Activated CD4-positive, alpha-beta T cell treated with anti-CD3 and anti-CD28 coated beads for 1 hour (primary cell): ENCODE measurements at places on chromosomes 4 and X.

DNA sequence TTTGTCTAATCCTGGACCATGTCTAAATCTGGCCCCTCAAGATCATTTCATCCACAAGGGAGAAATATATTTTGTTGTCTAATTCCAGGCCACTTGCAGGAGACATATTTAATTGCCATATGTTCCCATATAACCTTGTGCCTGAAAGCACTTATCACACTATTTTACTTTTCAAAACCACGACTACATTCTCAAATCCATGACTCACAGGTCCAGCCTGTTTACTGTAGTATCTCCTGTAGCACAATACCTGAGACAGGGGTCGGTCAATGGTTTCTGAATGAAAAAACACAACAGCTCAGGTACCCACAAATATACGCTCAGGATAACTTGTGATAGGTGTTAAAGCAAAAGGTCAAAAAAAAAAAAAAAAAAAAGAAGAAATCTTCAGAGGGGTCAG, 60.9 kb downstream of the SEC24D start:
- DNase-seq = no peak

- no peak for DNase-seq
These were observed 152.1 kb downstream of the SLC39A8 start for GRCh38 chr4:102193145-102193544.

GRCh38 chr4:88158489-88159228, at the start of gene ABCG2:
Gene ABCG2 (minus strand): TSS chr4:88158639. CDS start chr4:88139995, 18,644 bp downstream.
- no peak for DNase-seq

DNA sequence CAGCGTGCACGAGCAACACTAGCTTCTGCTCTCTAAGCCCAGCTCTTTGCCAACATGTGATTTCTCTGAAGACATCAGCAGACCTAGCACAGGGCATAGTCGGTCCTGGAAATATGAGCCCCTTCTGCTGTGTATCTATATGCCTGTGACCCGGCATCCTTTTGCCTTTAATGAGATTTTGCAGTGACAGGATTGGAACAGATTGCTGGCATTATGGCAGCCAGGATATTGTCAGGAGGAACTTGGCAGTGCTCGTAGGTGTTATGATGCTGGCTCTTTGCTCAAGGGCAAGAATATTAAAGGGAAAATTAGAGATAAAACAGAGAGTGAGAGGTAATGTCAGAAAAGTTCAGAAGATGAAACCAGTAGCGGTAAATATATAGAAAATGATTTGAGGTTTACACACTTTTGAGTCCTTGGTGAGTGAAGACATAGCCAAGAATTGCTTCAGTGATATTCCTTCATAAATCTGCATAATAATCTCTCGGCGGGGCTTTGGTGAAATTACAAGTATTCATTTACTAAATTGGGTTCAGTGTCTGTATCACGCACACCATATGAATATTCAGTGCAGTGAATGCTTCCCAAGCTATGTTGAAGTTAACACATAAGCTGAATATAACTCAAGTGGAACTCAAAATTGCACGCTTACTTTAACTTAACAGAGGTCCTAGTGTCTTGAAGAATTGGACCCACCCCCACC, 502.1 kb upstream of the NR3C2 start:
- DNase-seq = no peak

DNA sequence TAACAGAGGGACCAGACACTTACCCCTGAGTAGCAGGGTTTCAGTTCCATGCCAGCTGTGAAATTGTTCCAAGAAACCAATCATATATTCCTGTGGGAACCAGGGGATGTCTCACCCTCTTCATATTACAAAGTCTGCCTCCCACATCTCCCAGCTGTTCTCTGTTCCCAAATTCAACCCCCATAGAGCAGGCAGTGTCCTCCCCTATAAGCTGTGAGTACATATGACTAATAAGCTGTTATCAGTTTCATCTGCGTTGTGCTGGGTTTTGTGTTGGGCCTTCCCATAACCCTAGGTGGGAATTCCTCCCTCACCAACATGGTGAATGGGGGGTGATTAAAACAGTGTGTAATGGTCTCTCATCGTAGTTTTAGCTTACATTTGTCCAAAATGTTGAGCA, 41.0 kb downstream of the CEP44 start:
- no peak for DNase-seq

DNA sequence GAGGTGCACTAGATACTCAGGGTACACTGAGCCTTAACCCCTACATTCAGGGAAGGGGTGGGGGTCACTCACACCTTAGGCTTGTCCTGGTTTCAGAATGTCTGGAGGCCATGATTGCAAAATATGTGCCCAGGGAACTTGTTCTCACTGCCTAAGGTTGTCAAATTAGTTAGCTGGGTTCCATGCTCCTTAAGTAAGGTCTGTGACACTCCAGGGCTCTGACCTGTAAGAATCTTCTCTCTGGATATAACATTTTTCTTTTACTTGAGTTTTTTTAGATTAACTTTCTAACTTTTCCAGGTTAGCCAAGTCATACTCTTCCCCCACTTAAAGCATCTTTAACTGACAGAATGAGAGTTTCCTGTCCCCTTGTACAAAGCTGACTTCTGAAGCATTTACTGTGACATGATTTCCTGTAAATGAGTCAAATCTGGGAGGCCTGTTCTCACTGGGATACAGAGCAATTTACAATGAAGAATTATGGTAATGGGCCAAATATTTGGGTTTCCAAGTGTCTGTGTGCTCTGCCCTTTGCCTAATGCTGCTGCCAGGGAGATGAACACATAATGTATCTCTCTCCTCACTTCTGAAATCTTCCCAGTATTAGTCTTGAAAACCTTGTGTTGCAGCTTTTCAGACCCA, 101.7 kb downstream of the GATB start:
- no peak for DNase-seq

GRCh38 chr4:175691791-175692190, 120.3 kb downstream of the GPM6A start:
- no peak for DNase-seq

DNA sequence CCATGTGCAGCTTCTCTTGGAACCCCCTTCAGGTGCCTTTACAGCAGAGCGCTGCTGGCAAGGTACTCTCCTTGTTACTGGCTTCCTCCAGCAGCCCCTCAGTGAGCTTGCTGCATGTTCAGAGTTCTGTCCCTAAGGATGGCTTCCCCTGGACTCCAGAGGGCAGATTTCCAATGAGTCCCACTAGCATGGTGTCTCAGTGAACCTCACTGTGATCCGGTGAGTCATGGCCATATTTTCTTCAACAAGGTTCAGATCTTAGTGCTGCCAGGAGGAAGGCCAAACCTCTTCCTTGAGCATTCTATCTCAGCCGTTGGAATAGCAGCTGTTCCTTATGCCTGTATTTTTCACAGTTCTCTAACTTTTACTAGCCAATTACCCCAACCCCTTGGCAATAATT, 98.8 kb downstream of the CASK start:
- no peak for DNase-seq

- no peak for DNase-seq
These were observed 323.2 kb downstream of the RAB28 start for GRCh38 chr4:13160920-13161319.

GRCh38 chr4:54971474-54971950, 153.9 kb downstream of the KDR start:
- DNase-seq = no peak

GRCh38 chr4:158776106-158776505, 7.3 kb downstream of the FNIP2 start:
- no peak for DNase-seq
